Common myeloid progenitor, CD34-positive (primary cell): ENCODE measurements at places on chromosomes 4 and X.

GRCh38 chr4:138910914-138911336 is 104.7 kb upstream of the NOCT start:
- peak; percentile 84 for DNase-seq

DNA sequence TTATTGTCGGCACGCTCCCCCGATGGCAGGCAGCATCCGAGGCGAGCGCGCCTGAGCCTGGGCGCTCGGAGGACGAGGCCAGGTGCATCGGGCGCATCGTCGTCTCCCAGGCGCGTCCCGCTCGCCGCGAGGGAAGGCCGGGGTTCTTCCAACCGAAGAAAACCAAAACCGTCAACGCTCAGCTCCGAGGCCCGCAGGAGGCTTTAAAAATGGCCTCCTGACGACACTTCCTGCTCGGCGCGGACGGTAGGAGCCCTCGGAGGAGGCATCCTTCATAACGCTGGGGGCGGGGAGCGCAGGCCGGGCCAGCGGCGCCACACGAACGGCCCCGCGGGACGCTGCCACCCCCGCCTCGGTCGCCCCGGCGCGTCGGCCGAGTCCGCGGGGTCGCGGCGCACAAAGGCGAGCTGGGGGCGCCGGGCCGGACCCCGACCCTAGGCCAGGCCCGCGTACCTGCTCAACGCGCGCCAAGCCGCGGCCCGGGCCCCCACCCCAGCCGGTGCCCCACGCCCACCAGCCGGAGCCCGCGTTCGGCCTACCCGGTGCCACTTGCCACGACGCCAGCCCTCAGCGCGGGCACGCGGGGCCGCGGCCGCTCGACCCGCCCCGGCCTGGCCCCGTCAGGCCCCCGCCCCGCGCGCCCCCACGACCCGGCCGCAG is 501 bp downstream of the ZNF518B start:
- DNase-seq = peak; percentile 63

- peak; percentile 12 for DNase-seq
Observed at GRCh38 chr4:185112104-185112503, 31.0 kb upstream of the SLC25A4 start.

DNA sequence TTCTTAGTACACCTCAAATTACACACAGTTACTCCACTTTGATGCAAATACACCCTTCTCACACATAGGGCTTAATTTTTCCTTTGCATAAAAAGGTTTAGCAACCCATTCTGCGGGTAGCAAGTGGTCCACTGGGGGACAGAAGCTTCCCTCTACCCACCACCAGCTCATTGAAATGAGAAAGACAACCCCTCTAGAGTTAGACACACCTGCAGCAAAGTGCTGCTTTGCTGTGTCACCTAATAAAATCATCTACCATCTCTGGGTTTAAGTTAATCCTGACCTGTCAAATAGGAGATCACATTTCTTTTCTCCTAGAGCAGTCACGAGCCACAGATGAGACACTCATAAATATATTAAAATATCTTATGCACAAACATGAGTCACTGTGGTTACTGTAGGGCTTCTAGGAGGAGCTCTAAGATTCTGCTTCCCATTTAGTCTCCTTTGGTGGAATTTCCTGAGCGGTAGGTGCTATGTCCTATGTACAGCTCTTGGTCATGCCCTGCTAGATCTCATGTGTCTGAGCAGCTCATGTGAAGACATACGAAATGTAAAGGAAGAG is 11.9 kb downstream of the BMX start:
- peak; percentile 60 for DNase-seq

DNA sequence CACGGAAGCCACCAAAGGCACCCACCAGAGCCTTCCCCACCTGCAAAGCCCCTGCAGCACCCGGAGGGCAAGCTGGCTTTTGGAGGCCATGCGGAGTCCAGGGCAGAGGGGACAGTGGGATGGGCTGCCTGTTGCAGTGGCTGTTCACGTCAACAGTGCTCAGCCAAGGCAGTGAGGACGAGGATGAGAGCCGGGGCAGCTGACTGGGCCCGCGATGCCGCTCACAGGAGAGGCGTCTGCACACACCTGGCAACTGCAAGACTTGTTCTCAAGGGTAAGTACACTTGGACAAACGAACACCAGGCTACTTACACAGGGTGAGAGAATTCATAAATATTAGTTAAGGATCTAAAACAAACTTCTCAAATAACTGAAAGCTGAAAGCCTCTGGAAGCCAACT is 19.6 kb downstream of the FGFR3 start:
- DNase-seq = no peak

GRCh38 chr4:164058776-164059445 is 564.4 kb downstream of the TMA16 start:
- DNase-seq = no peak

DNA sequence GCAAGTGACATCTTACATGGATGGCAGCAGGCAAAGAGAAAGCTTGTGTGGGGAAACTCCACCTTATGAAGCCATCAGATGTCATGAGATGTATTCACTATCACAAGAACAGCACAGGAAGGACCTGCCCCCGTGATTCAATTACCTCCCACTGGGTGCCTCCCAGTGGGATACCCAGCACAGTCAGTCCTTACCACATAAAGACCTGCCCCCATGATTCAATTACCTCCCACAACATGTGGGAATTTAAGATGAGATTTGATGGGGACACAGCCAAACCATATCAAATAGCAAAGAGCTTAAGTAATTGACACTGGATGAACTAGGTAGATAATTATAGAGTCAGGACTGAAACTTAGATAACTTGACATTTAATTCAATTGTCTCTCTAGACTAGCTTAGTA is 85.6 kb downstream of the SLIT2 start:
- DNase-seq = no peak

GRCh38 chrX:48802089-48802904 is 430 bp downstream of the HDAC6 start:
- DNase-seq = peak; percentile 73
